ENCODE measurements at places on chromosomes 2 and 18.

GRCh38 chr2:217832115-217832514 is 170.7 kb downstream of the TNS1 start:
- no peak overlapping the region for H3K4me3 ChIP-seq
- no peak overlapping the region for H3K27ac ChIP-seq
- DNase-seq, result no peak
- H3K27me3 ChIP-seq, result no peaks in the 10 kb centered on the region

DNA sequence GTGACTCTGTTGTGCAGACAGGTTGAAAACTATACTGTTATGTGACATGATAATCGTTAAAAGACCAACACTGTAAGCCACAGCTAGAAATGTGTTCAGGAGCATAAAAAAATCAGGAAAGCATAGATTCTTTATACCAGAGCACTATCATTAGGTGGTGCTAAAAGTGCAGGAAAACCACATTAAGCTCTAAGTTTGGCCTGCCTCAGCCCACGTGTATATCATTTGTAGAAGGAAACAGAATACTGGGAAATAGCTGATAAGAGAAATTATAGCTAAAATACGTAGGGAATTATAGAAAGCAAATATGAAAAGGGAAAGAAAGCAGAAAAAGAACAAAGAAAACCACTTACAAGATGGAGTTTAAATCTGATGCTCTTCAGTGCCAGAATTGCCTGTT is 26.5 kb upstream of the C2orf74 start:
- H3K4me3 ChIP-seq, result no peak overlapping the region
- peaks cover 2% of the 10 kb centered on the region for H3K4me1 ChIP-seq
- H3K27me3 ChIP-seq, result peaks cover 10% of the 10 kb centered on the region
- no peak overlapping the region for H3K27ac ChIP-seq
- H3K36me3 ChIP-seq, result no peaks in the 10 kb centered on the region

DNA sequence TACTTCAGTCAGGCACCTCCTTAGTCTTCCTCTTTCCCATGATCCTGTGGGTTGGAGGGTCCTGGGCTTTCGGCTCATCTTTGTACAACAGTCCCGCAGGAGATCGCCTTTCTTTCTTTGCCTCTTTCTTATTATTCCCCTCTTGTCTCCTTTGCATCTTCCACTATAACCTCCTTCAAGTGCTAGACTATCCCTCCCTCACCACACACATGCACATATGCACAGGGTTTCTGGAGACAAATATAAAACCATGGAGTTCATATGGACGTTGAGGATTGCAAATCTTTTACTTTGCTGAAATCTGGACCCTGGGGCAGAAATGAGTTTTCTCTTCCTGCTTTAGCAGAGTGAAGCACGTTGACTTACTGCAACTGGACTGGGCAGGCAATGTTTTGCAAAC is 80.3 kb downstream of the TMEM17 start:
- no peak for DNase-seq
- no peaks in the 10 kb centered on the region for H3K36me3 ChIP-seq
- H3K4me3 ChIP-seq, result no peak overlapping the region
- peaks cover 13% of the 10 kb centered on the region for H3K27me3 ChIP-seq
- H3K27ac ChIP-seq, result no peak overlapping the region

GRCh38 chr2:12856934-12857601 is 140.3 kb downstream of the TRIB2 start:
- H3K27ac ChIP-seq, result no peak overlapping the region
- peaks cover 28% of the 10 kb centered on the region for H3K36me3 ChIP-seq
- DNase-seq, result peak; percentile 67
- peaks cover 20% of the 10 kb centered on the region for H3K4me1 ChIP-seq

- H3K4me1 ChIP-seq, result peaks cover 30% of the 10 kb centered on the region
- H3K27me3 ChIP-seq, result peaks cover 8% of the 10 kb centered on the region
- peak overlapping the region; percentile 17 for H3K4me3 ChIP-seq
These were observed 182.0 kb downstream of the ZBTB7C start for GRCh38 chr18:48227206-48227605.

GRCh38 chr2:224670203-224670602 is 46.0 kb downstream of the CCDC195 start:
- H3K27me3 ChIP-seq, result no peaks in the 10 kb centered on the region
- DNase-seq, result no peak
- no peak overlapping the region for H3K27ac ChIP-seq
- H3K4me1 ChIP-seq, result no peaks in the 10 kb centered on the region
- no peaks in the 10 kb centered on the region for H3K36me3 ChIP-seq

GRCh38 chr2:204437815-204438756 is 107.2 kb upstream of the PARD3B start:
- no peaks in the 10 kb centered on the region for H3K27me3 ChIP-seq
- H3K27ac ChIP-seq, result no peak overlapping the region
- H3K4me1 ChIP-seq, result no peaks in the 10 kb centered on the region
- H3K4me3 ChIP-seq, result no peak overlapping the region
- DNase-seq, result no peak
- H3K36me3 ChIP-seq, result no peaks in the 10 kb centered on the region

DNA sequence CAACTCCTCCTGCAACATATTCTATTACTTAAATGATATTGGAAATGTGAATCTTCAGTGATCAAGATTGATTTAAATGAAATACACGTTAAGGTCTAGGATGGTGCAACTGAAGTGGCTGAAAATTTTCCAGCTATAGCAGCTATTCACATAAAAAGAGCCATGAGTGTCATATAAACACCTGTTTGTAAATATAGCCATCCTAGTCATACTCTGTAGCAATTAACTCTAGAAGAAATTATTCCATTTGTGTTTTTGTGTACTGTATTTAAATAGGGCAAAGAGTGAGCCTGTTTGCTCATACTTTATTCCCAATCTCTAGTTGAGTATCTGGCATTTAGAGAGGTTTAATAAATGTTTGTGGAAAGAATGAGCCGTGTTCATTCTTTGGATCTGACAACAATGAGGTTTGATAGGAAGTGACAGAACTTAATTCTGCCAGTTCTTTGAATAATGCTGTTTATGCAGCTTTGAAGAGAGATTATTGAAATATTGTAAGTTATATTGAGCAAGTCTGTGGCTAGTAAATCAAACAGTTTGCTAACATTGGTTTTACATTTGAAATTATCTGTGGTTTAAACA is 49.7 kb downstream of the BABAM2 start:
- peaks cover 19% of the 10 kb centered on the region for H3K36me3 ChIP-seq
- no peak for DNase-seq
- H3K27ac ChIP-seq, result no peak overlapping the region
- H3K27me3 ChIP-seq, result no peaks in the 10 kb centered on the region

DNA sequence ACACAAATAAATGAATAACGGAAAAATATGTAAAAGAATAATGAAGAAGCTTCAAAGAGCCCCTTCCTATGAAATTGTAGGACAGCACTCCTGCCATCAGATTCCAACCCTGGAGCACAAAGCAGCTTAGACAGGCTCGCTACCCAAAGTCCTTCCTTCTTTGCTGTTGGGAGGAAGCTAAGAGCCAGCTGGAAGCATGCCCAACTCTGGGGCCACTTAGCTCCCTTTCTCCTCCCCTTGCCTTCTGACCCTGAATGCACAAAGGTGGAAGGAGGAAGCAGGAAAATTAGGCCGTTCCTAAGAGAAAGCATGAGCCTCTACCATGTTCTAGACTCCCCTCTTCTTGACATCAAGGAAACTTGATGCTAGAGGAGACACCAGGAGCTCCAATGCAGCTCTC is 700.8 kb downstream of the RNF144A start:
- H3K27me3 ChIP-seq, result no peaks in the 10 kb centered on the region
- H3K36me3 ChIP-seq, result peaks cover 11% of the 10 kb centered on the region
- DNase-seq, result no peak
- no peak overlapping the region for H3K27ac ChIP-seq
- H3K4me1 ChIP-seq, result peaks cover 17% of the 10 kb centered on the region
